ENCODE measurements at places on chromosomes 6 and 20. TPM values are rescaled to one million over a fixed set of nuclear protein-coding genes. Genes with fewer than 3 reads are reported as not detected.

DNA sequence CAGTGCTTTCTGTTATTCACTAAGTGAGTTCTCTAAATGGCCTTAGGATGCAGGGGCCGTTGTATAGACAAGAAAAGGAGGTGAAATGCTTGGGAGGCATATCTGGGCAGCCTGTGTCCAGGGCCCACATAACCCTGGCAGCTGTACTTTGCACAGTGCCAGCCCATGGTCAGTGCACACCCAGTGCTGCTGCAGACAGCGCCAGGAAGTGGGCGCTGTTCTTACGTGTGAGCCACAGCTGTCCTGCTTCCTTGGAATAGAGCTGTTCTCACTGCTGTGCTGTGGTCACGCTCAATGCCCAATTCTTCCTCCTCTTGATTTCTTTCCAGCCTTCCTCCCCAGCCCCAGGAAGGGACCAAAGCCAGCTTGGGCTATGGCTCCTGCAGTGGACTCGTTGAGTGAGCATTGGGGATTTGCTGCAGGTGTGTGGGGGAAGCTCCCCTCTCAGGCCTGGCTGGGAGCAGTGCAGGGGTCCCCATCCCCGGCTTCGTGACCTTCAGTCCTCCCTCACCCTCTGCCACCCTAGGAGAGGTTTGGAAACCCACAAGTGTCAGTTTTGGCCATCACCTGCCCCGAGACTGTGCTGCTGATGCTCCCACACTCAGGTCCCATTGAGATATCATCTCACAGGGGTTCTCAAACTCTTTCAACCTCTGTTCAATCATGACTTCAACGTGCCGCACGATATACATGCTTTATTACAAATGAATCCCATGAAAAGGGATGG, 246.8 kb upstream of the EXOC2 start:
- no peak for DNase-seq

DNA sequence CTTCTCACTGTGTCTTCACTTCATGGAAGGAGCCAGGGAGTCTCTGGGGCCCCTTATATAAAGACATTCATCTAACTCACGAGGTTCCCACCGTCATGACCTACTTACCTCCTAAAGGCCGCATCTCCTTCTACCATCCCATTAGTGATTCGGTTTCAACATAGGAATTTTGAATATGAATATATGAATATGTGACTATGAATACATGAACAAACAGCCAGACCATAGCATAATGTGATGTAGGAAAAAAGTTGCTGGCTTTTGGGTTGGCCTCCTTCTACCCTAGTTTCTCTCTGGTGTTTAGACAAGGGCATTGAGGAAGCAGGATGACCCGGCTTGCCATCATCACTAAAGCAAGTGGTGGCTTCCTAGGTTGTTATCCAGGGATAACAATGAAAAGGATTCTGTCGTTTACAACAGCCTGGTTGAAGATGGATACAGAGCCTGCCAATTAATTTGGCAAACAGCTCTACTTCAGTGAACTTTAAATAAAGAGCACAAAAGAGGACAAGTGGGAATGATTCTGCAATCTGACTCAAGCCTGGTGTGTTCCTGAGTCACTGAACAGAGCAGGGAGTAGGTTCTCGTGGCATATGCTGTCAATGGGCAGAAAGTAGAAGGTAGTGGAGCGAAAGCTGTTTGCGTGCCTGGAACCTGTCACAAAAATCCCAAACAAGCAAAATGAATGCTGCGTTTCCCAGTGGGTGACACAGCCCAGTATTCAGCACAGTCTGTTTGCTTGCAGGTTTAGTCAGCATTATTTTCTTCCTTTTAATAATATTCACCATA, 44.0 kb upstream of the DOK5 start:
- no peak for DNase-seq

DNA sequence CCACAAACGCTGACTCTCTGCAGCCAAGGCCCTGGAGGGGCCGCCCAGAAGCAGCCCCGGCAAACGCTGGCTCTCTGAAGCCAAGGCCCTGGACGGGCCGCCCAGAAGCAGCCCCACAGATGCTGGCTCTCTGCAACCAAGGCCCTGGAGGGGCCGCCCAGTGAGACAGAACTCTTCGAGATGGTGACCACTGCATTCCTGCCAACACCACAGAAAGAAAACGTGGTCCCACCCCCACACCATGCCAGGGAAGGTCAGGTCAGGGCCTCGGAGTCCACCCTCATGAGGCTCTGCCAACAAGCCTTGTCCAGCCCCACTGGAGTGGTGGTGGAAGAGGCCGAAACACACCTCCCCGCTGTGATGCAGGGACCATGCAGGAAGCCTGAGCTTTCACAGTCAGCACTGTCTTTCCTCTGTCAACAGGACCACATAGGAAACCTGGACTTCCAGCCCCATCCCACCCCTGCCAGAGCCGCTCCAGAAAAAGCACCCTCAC, 97.5 kb downstream of the DLL1 start:
- DNase-seq, result no peak

DNA sequence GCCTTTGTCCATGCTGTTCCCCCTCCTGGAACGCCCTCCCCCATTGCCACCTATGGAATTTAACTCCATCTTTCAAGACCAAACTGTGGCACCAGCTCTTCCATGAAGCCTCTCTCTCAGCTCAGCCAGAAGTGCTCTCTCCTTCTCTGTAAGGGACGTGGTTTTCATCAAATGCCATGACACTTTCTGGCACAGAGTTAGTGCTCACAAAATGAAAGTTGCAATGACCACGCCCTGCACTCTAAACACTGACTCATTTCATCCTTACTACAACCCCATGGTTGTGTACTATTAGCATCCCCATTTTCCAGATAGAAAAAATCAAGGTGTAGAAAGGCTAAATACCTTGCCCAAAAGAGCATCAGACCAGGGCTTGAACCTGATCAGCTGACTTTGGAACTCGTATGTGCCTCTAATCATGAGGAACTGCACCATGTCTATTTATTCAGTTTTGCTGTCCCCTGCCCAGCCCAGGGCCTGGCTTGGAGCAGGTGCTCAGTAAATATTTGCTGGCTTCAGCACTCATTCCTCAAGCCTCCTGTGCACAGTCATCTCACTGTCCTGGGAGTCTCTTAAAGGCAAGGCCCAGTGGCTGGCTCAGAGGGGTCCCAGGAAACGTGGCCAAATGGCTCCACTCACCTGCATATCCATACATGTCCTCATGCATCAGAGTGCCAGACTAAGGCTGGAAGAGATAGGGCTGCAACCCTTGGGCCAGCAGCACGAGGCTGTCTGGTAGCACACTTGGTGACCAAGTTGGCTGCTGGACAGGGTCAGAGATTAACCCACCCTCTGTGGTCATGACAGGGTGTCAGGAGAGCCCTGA, 77.9 kb downstream of the MRPL14 start:
- DNase-seq, result no peak

GRCh38 chr20:5072756-5073659, 46.8 kb downstream of the PCNA start:
- no peak for DNase-seq

GRCh38 chr20:36085686-36086267, 68.8 kb upstream of the EPB41L1 start:
- DNase-seq, result no peak

DNA sequence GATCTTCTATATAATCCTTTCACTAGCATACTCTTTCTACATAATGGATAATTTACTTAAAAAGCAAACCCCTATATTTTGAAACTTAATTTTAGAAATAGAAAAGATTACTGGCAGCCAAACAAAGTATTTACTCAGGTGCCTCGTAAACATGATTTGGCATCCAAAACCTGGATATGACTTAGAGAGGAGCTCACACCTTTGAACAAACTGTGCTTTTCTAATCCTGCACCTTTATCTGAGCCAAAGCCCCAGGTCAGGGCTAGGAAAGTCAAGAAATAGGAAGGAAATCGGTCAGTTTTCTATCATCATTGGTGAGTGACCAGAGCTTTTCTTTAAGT, 170.9 kb downstream of the PHF3 start:
- no peak for DNase-seq

- no peak for DNase-seq
These were observed 38.2 kb upstream of the HDAC2 start for GRCh38 chr6:114009192-114009591.

DNA sequence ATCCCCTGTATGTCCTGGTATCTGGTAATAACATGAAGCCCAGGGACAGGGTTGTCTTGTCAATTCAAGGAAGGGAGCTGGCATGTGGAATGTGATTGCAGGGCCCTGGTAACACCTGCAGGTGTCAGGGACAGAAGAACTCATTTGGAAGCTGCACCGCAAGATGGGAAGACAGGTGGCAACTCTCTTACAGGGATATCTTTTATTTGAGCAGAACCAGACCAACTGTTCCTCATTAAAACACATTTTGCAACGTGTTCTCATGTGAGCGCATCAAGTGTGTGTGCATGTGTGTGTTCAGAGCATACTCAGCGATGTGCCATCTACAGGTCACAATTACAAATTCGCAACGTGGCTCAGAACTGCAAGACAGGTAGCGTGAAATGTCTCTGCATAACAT, 370.9 kb upstream of the SOX4 start:
- DNase-seq, result no peak

DNA sequence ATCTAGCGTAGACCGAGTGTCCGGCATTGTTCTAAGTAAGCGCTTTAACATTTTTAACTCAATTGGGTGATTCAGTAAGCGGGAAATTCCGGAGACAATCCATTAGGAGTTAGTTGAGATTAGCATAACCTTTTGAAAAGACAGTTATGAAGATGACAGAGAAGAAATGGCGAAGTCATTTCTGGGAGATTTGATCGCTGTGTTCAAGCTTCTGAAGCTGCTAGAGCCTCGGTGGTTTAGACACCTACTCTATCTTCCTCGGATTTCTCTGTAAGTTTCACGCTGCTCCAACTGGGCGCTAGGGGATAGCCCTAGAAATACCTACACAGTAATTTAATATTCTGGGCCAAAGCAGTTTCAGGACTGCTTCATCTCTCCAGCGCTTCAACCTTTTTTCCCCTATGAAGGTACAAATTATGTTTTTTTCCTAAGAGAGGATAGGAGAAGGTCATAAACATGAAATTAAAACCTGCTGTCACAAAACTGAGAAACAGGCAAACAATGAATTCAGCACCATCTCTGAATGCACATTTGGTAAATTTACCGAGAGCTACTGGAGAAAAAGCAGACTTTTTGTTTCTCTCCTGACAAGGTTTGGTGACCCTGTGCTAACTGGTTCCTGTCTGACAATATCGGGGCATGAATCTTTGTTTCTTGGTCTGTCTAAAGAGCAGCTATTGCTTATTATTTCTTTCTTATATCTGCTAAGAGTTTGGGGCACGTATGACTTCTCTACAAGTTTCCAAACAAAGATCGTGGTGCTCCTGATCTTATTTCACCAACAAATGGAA, 22.4 kb downstream of the ZNF311 start:
- peak; percentile 72 for DNase-seq

DNA sequence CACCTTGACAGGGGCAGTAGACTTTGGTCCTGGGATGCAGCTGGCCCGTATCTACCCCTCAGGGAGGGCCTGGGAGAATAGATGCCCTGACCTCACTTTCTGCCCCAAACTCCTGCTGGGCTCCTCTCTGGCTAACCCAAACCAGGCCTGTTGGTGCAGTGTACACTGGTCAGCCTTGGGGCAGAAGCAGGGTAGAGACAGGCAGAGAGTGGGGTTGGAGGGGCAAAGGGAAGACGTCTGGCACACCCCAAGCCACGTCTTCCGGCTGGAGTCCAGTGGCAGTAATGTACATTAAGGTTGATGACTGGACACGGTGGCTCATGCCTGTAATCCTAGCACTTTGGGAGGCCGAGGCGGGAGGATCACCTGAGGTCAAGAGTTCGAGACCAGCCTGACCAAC, 9.3 kb downstream of the DDR1 start:
- DNase-seq, result no peak

DNA sequence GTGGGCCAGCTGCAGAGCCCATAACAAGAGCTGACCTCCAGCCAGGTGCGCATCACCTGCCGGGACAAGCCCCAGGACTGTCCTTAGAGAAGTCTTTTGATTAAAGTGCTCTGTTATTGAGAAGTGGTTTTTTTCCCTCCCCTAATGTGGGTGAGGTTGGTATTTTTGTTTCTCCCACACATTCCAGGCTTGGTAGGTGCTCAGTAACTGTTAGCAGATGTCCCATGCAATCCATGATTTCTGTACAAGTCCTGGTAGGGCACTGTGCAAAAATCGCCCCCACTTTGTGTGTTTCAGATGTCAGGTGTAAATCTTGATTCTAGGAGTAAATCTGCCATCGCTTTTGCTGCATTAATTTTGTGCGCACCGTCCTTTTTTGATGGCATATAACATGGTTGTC, 4.7 kb downstream of the FAM210B start:
- no peak for DNase-seq

GRCh38 chr6:27806981-27807440, 105.2 kb downstream of the OR2B2 start:
- no peak for DNase-seq

GRCh38 chr6:140879946-140880345, 1252.8 kb upstream of the GJE1 start:
- no peak for DNase-seq

- DNase-seq, result no peak
These were observed 229.1 kb upstream of the FLRT3 start for GRCh38 chr20:14566505-14566904.

DNA sequence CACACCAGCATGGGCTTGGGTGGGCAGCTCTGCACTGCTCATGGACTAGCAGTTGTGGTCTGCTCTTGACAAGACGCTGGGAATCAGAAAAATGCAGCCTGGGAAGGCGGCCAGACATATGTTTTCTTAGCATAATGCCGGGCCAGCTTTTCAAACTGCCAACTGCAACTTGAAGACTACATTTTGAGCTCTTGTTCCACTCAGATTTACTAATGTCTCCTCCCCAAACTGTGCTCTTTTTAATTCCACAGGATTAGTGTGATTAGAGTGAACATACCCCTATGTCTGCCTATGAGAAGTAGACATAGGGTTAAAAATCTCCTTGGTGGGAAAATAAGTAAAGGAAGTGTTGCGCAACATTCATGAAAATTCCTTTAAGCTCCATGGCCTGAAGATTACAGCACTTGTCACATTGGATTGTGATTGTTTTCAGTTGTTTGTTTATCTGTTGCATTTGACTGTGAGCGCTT, 5.3 kb upstream of the FNDC1 start:
- no peak for DNase-seq

- no peak for DNase-seq
These were observed 64.6 kb downstream of the UST start for GRCh38 chr6:148811459-148811858.

Gene PRICKLE4
- 3.2 TPM for polyA plus RNA-seq

Gene KIAA0408
- 3.9 TPM for polyA plus RNA-seq

Gene SGK2
- polyA plus RNA-seq, result 38.4 TPM

Gene SIRPD
- not detected for polyA plus RNA-seq

Gene BPI
- 0.28 TPM for polyA plus RNA-seq

Gene RAB44
- polyA plus RNA-seq, result 0.10 TPM

Measured in renal pelvis (tissue), 12 donors.